ENCODE measurements at places on chromosomes 5 and 9.

DNA sequence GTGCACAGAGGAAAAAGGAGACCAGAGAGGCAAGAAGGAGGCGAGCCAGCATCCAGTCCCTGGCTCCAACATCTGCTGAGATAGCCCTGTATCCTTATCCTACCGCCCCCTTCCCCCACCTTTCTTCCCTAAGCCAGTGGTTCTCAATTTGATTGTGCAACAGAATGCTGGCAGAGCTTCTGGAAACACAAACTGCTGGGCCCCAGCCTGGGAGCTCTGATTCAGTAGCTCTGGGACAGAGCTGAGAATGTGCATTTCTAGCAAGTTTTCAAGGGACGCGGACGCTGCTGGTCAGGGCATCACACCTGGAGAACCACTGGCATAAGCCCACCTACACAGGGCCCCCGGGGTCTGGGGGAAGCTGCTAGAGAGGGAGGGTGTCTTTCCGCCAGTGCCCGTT, 21.1 kb downstream of the AK8 start:
- no peak for DNase-seq

- peak; percentile 36 for DNase-seq
These were observed 15.3 kb upstream of the GRXCR2 start for GRCh38 chr5:145887976-145888574.

- DNase-seq = no peak
These were observed 63.7 kb upstream of the SMARCA2 start for GRCh38 chr9:1951446-1951845.

- DNase-seq = no peak
These were observed 21.8 kb upstream of the DENND4C start for GRCh38 chr9:19208653-19209052.

DNA sequence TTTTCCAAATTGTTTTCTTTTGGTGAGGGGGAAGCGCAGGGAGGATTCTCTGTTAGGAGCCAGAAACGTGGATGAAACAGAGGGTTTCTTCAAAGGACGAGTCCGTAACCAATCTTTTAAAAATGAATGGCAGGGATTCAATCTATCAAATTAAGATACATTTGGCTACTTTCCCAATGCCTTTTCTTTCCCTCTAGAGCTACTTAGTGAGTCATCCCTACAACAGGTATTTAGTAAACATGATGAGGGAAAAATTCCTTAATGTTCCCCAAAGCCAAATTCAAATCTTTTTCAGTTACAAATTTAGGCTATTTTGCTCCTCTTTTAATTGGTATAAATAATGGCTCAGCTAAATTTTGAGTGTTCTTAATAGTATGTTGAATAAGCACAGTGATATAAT, 366.4 kb upstream of the RIOK2 start:
- no peak for DNase-seq

- DNase-seq = no peak
These were observed 72.1 kb upstream of the GALNT10 start for GRCh38 chr5:154118385-154118784.

GRCh38 chr9:107046692-107047091, 183.7 kb downstream of the ZNF462 start:
- DNase-seq = no peak

DNA sequence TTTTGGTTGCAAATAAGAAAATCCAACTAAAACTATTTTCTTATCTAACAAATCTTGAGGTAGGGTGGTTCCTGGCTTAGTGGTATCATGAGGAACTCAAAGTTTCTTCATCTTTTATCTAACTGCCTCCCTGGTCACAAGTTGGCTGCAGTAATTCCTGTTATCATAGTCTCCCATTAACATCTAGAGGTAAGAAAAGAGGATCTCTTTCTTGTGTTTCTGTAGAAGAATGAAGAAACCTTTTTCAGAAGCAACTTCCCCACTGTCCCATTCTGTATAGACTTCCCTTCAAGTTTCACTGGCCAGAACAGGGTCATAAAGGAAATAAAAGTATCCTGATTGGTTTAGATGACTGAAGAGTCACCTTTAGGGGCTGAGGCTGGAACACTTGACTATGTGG, 81.8 kb upstream of the ELL2 start:
- no peak for DNase-seq

DNA sequence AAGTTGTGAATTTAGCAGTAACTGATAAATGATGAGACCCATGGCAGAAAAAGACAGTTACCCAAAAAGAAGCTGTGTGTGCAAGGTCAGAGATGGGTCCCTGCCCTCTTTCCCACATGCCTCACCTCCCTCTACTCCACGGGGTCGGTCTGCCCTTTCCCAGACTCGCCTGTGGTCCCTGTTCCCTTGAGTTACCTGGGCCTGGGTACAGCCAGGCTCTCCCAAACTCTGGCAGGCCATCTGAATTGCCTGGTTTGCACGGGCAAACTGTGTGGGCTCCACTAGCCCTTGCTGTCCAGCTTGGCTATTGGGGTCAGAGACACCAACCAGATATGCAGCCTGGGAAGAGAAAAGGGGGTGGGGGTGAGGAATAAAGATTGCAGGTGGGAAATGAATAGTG, 18.4 kb upstream of the TPM2 start:
- DNase-seq = no peak

GRCh38 chr9:122336866-122337555, 33.8 kb upstream of the PTGS1 start:
- no peak for DNase-seq

DNA sequence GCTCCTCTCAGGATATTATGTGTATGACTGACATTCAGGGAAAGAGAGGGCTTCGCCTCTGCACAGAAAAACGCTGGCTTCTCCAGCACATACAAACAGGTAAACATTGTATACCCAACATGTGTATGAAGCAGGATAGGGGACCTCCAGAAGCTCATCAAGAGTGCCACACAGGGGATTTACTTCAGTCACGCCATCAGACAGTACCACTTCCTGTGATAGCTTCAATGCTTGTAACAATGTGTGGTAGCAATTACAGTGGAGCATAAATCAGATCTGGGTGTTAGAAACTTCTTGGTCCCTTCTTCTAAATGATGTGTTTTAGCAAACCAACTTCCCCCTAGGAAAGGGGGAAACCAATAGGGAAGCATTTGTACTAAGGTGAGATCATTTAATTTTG, 160.8 kb downstream of the TSSK1B start:
- no peak for DNase-seq

GRCh38 chr5:40571729-40572128, 108.0 kb upstream of the PTGER4 start:
- no peak for DNase-seq

DNA sequence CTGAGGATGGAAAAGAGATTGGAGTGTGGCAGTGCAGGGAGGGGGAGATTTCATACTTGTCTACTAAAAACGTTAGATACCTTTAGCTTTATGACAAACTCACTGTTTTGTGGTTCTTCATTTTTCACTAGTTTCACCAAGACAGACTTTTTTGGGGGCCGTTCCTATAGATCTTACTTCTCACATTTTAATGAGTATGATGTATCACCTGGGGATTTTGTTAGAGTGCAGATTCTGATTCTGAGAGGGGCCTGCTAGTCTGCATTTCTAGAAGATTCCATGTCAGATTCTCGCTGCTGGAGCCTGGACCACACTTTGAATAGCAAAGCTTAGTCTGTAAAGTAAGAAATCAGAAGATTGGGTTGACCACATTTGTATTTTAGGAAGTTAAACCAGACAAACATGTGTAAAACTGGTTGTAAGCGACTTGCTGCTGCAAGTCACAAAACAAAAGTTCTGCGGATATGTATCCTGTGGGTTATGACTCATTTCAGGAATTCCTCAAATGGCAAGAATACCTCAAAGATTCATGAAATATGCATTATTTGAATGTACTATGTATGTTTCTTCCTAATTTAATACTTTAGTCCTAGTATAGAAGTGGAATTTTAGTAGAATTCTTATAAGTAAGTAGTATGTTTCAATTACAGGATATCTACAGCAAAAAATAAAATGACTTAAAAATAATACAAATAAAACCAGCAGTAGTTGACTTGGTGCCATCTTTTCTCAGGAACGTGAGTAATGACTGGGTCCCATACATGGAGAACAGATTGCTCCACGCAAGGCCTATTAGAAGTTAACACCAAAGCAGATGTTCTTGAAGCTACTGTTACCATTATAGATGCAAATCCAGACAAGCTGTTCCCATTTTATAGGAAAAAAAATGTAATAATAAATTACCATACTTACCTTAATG, 27.8 kb downstream of the NFIL3 start:
- peak; percentile 61 for DNase-seq

DNA sequence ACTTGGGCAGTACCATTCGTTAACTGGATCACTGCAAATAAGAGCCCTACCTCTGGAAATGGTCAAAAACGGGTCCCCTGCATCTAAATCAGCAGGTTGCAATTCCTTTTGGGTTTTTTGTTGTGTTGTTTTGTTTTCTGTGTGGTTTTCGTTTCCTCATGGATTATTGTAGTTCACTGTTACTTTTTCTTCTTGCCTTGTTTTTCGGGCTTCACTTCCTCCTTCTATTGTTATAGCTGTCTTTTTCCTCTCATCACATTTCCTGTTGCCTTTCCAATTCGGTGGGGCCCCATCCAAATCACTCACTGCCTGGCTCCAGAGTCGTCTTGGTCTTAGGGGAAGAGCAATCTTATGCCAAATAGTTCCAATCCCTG, 8.7 kb upstream of the SSBP2 start:
- no peak for DNase-seq

DNA sequence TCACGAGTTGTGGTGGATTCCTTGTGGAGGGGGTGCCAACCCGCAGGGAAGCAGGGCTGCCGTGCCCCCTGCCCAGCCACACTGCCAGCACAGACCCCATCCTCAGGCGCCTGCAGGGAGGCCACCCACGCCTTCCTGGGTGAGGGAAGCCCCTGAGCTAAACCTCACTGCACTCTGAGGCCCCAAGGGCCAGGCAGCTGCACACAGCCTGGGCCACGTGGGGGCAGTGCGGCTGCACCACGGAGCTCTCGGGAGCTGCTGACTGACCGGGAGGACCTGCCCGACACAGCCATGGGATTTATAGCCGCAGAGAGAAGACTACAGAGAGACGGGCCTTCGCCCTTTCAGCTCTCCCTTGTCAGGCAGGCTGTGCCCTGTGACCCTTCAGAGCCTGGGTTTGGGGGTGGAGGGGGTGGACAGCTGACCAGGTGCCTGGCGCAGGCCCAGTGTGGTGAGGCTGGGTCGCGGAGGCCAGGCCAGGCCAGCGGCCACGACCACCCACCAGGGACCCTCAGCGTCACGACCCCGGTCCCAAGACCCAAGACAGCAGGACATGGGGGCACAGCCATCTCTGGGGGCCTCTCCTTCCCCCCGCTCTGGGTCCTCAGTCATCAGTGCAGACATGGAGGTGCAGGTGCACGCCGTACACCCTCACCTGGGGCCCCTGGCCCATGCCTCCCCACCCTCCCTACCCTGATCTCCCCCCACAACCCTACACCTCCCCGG, 4.3 kb upstream of the AHRR start:
- DNase-seq = peak; percentile 92

Data from urothelium cell line (cell line).